T-helper 17 cell (primary cell): ENCODE measurements at places on chromosomes 2 and 18.

DNA sequence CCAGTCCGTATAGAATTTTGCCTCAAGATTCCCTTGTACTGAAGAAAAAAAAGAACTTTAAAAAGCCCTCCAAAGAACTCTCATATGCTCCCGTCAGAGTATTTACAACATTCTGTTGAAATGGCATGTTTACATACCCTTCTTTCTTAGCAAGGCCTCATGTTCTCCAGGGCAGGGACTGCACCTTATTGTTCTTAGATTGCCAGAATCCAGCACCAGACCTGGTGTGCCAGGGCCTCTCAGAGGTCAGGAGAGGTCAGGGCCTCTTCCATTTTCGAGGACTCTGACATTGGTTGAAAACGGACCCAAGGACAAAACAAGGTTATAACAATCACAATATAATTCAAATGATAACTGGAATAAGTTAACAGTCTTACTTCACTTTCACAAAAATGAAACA is 78.2 kb downstream of the TNP1 start:
- DNase-seq = no peak

GRCh38 chr2:204108330-204108751 is 171.8 kb downstream of the ICOS start:
- no peak for DNase-seq

DNA sequence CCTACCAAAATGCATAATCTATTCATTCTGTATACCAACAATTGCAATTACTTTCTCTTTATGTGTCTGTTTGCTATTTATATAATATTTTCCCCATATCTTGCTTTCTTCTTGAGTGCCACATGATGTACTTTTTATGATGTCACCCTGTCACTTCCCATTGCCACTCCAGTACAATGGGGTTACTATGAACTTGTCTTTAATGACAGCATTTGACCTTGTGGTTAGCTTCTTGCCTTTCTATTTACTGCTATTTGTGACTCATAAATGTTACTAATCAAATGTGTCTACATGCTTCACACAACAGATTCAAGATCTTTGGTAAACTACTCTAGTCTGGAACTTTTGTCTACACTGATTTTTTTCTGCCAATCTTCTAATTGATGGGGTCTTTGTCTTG is 486.3 kb downstream of the NR4A2 start:
- DNase-seq = no peak

DNA sequence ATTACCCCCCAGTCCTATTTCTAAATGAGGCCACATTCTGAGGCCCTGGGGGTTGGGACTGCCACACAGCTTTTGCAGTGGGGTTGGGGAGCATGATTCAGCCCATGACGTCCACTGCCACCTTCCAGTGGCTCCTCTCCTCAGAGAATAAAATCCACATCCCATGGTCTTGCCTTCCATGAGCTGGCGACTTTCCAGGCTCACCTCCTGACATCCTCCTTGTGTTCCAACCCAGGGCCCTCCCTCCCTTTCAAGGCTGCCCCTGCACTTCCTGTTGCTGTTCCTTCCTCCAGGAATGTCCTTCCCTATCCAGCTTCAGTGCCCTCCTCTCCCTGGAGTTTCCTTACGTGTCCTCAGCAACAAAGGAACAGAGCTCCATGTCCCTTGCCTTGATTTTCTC is 187.3 kb upstream of the ID2 start:
- DNase-seq = no peak

DNA sequence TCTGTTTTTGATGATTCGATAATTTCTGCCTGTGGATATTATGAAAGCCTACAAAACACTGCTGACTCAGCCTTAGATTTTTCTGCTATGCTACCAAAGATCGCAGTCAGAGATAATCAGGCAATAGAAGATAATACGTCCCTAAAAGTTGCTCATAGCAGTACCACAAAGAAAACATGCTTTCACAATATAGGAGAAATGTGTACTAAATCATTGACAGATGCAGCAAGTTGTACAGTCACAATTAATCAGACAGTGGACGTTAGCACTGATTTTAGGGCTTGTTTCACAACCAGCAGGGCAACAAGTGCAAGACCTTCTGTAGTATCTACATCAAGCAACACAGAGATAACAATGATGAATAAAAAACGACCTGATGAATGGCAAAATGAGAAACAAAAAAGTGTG is 19.5 kb downstream of the RBM44 start:
- DNase-seq = no peak
